Amygdala (tissue), 56 donors: ENCODE measurements at places on chromosomes 12 and 14.

- no peak for DNase-seq
These were observed 126.6 kb downstream of the PPM1H start for GRCh38 chr12:62808166-62808879.

DNA sequence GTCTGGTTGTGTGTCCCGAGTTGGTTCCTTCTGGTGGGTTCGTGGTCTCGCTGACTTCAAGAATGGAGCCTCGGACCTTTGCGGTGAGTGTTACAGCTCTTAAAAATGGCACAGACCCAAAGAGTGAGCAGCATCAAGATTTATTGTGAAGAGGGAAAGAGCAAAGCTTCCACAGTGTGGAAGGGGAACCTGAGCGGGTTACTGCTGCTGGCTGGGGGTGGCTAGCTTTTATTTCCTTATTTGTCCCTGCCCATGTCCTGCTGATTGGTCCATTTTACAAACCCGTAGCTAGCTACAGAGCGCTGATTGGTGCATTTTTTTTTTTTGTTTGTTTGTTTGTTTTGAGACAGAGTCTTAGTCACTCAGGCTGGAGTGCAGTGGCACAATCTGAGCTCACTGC is 29.3 kb downstream of the FGF6 start:
- no peak for DNase-seq

DNA sequence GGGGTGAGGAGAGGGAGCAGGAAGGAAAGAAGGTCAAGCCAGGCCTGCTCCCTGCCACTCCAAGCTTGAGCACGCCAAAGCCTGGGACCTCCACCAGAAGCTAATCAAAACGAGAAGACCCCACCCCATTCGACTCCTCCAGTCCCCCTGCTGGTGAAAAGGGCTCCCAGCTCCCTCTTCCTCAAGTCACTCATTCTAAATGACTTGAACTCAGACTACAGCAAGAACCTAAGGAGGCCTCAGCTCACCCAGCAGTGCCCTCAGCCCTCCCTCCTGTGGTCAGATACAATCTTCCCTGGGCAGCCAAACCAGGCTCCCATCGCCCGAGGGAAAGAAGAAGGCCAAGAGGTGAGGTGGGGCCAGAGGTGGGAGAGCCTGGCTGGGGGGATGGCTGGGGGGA is 17.4 kb downstream of the HDAC7 start:
- no peak for DNase-seq

- no peak for DNase-seq
These were observed 1.9 kb downstream of the TDRD9 start for GRCh38 chr14:103930051-103930604.

DNA sequence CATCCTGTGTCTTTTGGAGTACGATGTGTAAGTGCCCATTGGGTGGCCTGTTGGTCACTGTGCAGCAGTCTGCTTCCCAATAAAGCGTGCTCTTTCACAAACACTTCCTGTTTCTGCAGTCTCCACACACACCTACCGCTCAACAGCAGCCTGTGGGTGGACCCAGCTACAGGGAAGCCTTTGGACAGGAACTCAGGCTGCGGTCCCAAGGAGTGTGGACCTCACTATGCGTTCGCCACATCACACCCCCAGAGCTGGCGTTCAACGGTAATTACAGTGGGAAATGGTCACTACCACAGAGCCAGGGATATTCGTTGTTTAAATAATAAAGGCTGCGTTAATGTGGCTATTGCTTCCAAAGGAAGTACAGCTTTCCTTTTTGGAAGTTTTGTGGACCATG is 16.2 kb downstream of the PSMC1 start:
- no peak for DNase-seq

DNA sequence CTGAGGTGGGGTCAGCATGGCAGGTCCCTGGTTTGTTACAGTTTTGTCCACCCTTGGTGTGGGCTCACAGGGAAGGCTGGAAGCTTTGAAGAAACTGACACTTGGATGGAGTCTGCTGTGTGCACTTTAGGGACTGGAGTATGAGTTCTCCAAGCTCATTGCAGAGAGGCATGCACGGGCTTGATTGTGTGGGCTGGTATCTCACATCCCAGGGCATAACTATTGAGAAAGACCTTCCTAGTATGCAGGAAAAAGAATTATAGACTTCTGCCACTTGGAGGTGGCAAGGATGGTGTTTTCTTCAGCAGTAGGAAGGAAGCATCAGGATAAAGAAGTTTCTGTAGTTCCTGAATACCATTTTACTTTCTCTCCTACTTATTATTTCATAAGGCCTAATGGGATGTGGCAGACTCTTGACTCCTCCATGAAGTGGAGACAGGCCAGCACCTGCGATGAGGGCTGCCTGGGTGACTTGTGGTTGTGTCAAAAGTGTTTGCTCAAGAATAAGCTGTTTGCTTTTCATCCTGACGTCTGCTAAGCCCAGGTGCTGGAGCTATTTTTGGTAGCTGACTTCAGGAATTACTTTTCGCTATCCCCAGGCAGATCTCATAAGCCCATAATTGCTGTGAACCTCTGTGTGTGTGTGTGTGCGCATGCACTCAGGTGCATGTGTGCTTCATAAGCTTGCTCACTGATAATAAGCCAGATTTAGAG is 125.8 kb downstream of the KTN1 start:
- DNase-seq = no peak

DNA sequence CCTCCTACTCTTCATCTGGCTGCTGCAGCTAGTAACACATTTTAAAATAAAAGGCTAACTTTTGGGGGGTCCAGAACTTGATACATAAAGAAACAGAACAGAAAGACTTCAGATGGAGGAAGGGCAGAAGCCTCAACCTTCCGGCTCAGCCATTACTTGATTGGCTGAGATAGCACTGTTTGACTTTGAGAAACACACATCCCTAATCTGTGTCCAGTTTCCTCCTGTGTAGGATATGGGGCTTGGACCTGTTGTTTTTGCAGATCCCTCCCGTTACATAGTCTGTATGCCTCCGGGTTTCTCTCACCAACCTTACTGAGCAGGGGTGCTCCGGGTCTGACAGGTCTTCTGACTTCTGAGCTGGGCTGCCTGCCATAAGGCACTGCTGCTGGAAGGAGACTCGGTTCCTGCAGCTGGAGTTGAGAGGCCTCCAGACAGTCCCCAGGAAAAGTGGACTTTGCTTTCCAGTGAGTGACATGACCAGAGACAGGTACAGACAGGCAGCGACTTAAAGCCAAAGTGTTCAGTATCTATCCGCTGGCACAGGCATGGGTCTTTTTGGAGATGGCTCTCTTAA is 8.3 kb upstream of the ZNF641 start:
- DNase-seq = no peak

- DNase-seq = no peak
These were observed 159.2 kb downstream of the CALM1 start for GRCh38 chr14:90556012-90556477.

DNA sequence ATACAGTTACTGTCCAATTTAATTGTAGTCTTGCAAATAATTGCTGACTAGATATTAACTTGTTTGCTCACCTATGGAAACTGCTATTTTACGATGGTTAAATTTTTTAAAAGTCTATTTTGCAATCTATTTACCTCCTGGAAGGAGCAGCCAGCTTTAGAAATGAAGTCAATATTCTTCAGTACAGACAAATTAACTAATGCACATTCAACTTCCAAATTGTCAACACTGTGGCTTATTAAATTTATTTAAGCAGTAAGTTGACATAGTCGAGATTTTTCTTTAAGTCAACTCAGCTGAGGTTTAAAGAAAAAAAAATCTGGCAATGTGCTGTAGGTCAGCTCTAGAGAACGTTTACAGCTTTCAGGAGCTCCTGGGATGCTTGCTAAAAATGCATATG is 221.2 kb downstream of the SSPN start:
- DNase-seq = no peak

DNA sequence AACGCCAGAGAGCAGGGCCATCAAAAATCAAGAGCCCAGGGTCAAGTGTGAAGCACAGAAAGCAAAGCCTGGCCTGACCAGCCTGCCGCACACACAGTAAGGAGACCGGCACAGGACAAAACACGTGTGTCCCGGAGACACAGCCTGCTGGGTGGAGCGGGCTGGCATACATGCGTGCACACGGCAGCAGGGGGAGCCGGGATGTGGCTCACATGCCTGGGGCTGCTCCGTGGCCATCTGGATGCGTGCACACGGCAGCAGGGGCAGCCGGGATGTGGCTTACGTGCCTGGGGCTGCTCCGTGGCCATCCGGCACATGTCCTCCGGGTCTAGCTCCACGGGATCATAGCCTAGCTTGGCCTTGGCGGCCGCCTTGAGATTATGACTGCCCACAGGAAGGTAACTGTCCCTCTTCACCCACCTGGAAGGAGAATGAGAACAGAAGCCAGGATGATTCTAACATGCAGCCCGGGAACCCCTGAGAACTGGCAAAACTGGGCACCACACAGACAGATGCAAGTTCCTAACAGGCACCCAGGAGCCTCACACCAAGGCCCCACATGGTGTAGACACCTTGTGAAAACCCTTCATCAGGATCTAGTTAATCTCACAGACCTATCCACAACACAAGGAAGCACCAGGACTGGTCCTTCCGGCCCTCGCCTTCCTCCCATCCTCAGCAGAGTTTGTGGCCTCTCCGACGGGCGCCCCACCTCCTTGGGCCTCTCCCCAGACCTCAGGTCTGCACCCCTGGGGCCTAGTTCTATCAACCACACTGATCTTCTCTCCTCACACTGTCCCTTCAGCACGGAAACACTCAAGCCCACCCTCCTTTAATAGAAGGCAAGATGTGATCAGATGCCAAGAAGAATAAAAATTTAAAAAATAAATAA is 13.6 kb downstream of the POLE start:
- no peak for DNase-seq

DNA sequence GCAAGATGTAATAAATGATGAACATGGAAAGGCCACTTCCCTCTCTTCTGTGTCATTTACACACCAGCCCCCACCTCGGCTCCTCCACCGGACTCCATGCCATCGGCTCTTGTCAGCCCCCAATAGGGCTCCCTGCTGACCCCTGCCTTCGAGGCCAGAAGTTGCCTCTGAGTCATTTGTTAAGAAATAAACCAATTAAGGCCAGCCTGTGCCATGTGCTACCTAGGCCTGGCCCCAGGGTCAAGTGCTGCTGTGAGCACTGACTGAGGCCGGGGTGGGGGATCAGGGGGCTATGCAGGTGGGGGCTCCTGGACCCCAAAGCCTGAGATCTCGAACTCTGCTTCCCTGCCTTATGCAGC is 53.2 kb downstream of the TESC start:
- no peak for DNase-seq

GRCh38 chr14:74949191-74949601 is 6.2 kb downstream of the PGF start:
- no peak for DNase-seq

- DNase-seq = no peak
These were observed 4.1 kb downstream of the TUBA1B start for GRCh38 chr12:49126852-49127763.

- no peak for DNase-seq
These were observed 36.5 kb downstream of the LEMD3 start for GRCh38 chr12:65205886-65206285.

- no peak for DNase-seq
These were observed 28.2 kb downstream of the TTC8 start for GRCh38 chr14:88852632-88853031.

DNA sequence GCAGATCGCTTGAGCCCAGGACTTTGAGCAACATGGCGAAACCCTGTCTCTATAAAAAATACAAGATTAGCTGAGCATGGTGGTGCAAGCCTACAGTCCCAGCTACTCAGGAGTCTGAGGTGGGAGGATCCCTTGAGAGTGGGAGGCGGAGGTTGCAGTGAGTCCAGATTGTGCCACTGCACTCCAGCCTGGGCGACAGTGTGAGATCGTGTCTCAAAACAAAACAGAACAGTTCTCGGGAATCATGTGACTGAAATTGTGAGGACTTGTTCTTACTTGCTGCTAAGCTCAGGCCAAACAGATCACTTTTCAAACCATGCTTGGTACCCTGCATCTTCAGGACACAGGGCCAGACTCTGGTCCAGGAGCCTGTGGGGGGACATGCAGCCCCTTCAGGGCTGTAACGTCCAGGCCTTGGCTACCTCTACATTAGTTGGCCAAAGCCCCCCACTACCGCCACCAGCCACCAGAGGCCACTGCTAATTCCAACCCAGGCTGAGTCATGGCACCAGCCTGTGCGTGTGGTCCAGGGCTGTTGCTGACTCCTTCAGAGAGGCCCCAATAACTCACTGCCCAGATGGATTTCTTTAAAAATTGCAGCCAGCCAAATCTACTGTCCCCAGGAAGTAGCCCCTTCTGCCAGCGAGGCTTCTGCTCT is 33.4 kb upstream of the SYNDIG1L start:
- no peak for DNase-seq

GRCh38 chr12:28787151-28787550 is 361.9 kb upstream of the FAR2 start:
- no peak for DNase-seq

DNA sequence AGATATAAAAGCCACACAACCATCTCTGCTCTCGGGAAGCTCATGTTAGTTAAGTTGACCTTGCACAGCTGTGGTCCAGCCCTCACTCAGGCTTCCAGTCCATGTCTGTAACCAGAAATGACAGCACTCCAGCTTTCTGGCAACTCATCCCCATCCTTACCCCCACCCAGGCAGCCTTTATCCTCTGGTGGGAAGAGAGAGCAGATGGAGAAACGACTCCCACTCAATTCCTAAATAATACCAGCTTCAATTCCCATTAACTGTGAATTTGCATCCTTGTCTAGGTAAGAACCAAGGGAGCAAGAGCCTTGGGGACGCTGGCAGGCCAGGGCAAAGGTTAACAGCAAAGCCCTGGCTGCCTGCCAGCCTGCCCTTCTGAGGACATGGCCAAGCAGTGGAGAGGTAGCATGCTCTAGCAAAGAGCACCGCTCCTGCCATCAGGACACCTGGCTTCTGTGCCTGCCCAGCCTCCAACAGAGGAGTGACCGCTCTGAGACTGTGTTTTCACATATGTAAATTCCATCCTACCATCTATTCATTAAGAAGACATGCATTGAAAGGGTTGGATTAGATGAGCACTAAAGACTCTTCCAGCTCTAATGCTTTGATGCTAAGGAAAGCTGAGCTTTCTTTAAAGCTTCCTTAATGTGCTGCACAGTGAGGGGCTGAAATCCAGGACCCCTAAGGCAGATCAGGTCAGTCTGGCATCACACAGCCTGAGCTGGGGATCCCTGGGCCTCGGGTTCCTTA is 236.1 kb downstream of the GRIN2B start:
- peak; percentile 8 for DNase-seq

DNA sequence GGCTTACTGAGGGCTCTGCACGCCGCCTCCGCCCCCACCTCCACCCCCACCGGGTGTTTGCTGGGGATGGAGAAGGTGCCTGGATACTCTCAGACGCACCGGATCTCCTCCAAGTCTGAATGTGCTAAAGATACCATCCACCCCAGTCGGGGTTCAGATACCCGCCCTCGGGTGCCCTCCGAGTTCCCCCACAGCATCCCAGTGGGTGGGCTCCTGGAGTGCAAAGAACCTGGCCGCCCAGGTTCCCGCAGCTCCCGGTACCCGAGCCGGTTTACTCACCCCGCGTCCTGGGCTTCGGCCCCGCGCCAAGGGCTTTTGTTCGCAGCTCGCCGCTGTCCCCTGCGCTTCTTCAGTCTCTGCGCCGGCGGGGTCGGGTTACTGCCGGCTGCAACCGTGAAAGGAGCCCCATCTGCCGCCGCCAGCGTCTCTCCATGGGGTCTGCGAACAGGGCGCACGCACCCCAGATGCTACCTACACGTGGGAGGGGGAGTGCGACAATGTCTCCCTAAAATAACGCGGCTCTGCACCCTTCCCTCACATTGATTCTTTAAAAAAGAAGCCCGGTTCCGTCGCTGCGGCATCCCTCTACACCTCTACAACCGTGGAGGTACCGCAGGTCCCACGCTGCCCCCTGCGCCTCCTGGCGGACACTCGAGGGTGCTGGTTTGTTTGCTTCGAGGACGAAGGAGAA is at the start of gene CCDC177:
Gene CCDC177, minus strand, starts transcription at position 609 of the 691 bp plus-strand sequence. CDS start 1,249 bp downstream, outside the sequence.
- DNase-seq = no peak

- no peak for DNase-seq
These were observed 50.1 kb downstream of the RFX4 start for GRCh38 chr12:106632797-106633450.
